Ammon's horn (tissue), 1 donor: ENCODE measurements at places on chromosomes 7 and 10.

DNA sequence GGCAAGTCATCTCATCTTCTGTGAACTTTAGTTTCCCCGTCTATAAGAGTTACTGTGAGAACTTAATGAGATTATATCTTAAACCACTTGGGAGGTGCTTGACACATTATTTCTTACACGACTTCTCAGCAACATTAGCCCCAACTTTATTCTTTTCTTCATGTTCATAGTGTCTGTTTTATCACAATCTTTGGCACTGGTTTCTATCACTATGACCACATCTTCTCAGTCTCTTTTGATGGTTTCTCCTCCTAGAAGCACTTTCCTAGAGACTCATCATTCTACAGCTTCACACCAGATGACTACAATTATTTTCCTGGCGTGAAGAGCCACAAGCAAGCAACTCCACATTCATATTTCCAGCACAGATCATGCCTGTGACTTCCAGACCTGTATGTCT lies 26.5 kb upstream of the BET1 start:
- DNase-seq: no peak

- DNase-seq: no peak
Observed at GRCh38 chr10:91557651-91558111, 75.2 kb downstream of the PPP1R3C start.

DNA sequence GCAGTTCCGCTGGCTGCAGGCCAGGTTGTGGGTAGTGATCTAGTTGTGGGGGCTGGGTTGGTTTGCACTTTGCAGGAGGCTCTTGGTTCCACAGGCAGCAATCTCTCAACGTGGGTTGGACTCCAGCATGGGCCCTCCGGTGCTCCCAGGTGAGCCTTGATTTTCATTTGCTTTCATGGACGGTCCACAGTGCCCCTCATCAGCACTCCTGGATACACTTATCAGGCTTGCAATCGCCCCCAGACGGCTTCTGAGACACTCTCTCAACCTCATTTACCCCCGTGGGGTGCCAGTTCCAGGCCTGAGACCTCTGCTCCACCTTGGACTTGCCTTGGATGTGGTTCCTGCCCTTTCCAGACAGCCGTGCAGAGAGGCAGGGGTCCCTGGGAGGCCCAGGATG lies 31.3 kb upstream of the ZNF273 start:
- no peak for DNase-seq

- no peak for DNase-seq
Observed at GRCh38 chr10:7773845-7774801, 13.7 kb downstream of the KIN start.
